ENCODE measurements at places on chromosomes 6 and 20. TPM values are rescaled to one million over a fixed set of nuclear protein-coding genes. Genes with fewer than 3 reads are reported as not detected.
A peak's percentile ranks its signal among the peaks of the same experiment; 100 is the strongest.

The MED20 gene
- total RNA-seq: 27.1 TPM

The REM1 gene
- total RNA-seq: 3.4 TPM

The VWA7 gene
- total RNA-seq: 6.8 TPM

The SLC26A8 gene
- 0.73 TPM for total RNA-seq

DNA sequence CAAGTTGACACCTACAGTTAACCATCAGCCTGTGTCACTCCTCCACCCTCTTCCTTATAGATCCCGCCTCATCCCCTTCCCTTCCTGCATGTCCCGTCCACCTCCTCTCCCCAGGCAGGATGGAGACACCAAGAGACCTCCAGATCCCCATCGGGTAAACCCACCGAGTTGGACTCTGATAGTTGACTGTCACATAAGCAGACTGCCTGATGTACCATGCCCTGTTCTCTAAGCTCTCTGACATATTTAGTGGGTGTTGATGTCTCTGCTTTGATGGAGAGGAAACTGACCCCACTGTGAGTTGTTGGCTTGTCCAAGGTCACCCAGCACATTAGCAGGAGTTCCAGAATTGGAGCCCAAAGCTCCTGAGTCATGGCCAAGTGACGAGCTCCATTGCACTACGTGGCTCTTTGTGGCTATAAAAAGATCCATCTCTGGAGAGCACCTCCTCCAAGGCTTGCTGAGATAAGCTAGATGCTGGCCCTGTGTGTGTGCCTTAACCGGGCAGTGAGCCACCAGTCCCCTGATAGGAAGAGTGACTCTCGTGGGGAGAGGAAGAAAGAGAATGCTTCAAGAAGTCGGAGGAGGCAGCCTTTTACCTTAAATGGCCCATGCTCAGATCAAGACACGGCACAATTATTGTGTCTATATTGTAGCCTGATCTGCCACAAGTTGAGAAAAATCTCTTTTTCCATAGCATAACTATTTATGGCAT is 236.0 kb upstream of the ECI2 start:
- no peak for DNase-seq
- H3K27me3 ChIP-seq: no peaks in the 10 kb centered on the region
- H3K27ac ChIP-seq: no peak overlapping the region
- H3K36me3 ChIP-seq: no peaks in the 10 kb centered on the region

GRCh38 chr6:113178349-113178748 is 678.8 kb upstream of the MARCKS start:
- no peaks in the 10 kb centered on the region for H3K36me3 ChIP-seq
- no peak overlapping the region for H3K27ac ChIP-seq
- DNase-seq: no peak
- no peaks in the 10 kb centered on the region for H3K27me3 ChIP-seq
- H3K4me1 ChIP-seq: no peaks in the 10 kb centered on the region

DNA sequence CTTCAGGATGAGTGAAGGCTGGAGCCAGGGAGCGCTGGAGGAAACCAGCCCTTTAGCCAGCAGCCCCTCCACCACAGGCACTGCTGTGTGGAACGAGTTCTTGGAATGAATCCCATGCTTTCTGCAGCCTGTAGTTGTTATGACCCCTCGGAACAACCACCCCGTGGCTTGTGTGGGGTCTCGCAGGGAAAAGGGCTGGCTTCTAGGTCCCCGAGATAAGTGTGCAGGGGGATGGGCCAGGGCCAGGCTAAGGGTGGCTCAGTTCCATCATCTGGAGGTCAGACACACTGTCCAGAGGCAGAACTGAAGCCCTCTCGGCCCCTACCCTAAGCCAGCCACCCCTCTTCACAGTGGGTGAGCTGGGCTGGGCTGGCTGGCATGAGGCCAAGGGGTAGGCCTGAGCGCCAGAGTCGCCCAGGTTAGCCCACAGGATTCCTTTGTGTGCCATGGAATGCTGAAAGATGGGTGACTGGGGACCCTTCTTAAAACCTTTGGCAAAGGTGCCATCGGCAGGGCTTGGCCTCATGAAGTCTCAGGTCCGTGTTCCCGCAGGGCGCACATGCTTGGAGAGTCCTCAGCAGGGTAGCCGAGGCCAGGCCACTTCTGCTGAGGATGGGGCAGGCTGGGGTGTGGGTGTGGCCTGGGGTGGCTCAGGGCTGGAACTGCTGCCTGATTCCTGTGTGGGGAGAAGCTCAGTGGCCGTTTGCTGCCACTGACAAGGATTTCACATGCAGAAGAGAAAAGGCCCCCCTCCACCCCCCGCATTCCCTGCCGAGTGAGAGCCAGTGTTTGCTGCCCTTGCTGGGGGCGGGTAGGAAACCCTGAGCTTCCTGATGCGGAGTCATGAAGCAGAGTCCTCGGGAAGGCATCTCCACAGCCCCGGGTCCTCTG is 24.6 kb downstream of the SPATA2 start:
- peak; percentile 89 for DNase-seq
- H3K4me1 ChIP-seq: peaks cover 30% of the 10 kb centered on the region
- H3K36me3 ChIP-seq: no peaks in the 10 kb centered on the region
- H3K27ac ChIP-seq: peak overlapping the region; percentile 66
- H3K27me3 ChIP-seq: no peaks in the 10 kb centered on the region

DNA sequence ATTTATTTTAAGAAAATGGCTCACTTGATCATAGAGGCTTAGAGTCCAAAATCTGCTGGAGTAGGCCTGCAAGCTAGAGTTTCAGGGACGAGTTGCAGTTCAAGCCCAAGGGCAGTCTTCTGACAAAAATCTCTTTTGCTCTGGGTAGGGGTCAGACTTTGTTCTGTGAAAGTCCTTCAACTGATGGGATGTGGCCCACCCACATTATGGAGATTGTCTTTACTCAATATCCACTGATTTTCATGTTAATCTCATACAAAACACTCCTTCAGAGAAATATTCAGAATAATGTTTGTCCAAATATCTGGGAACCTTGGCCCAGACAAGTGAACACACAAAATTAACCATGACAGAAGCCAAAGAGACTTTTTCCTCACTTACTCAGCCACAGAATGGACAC is 98.6 kb upstream of the RSPO3 start:
- H3K36me3 ChIP-seq: no peaks in the 10 kb centered on the region
- no peaks in the 10 kb centered on the region for H3K4me1 ChIP-seq
- no peak overlapping the region for H3K27ac ChIP-seq
- no peaks in the 10 kb centered on the region for H3K27me3 ChIP-seq

DNA sequence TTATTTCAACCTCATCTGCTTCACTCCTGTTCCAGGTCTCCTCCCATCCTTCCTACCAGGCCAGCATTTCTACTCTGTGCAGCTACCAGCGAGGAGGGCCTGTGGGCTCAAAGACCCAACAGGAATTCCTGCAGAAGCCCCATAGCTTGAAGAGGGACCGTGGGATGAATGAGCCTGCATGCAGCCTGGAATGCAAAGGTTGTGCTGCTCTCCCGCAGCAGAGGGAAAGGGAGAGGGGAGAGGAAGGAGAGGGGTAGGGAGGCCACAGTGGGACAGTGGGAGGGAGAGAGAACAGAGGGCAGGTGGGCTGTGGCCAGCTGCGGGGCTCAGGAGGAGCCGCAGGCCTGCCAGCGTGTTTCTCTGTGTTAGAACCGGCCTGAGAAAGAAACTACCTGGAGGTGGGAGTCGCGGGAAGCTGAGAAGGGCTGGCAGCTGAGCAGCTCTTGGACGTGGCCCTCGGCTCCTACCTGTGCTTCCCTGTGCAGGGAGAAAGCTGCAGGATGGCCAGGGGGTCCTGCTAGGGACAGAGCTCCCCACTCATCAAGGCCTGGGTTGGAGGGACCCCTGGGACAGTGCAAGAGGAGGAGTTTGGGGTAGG is 66.1 kb upstream of the MLN start:
- peaks cover under 1% of the 10 kb centered on the region for H3K4me1 ChIP-seq
- H3K27me3 ChIP-seq: no peaks in the 10 kb centered on the region
- H3K4me3 ChIP-seq: no peak overlapping the region
- H3K36me3 ChIP-seq: no peaks in the 10 kb centered on the region

DNA sequence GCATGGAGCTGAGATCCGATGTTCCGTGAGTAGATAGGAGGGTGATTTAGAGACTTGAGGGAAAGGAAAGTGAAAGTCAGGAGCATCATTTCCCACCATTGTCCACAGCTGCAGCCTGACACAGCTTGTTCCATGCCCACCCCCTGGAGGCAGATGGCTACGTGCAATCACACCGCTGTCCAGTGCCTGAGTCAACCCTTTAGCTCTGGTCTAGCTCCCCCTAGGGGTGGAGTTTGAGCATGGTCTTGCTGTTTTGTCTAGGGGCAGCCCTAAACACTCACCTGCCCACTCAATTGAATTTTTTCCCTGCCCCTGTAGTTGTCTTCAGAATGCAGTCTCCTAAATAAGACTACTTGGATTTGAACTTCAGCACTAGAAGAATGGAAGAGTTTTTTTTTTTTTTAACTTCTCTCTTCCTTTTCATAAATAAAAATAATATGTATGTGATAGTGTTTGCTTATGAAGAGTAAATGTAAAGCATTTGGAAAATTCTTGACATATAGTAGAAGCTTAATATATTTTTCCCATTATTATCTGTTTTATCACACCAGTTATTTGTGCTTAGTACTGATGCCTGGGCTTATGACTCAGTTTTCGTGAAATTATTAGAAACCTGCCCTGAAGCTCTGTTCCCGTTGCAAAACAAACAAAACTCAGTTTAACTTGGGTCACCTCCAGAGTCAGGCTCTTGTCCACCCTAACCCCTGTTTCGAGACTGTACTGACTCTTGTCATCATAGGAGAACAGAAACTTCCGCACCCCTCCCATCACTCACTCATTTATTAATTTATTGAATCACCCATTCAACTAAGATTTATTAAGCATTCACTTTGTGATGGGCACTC is 814.8 kb downstream of the MAFB start:
- H3K4me3 ChIP-seq: no peak overlapping the region
- H3K36me3 ChIP-seq: no peaks in the 10 kb centered on the region
- peak; percentile 58 for DNase-seq

GRCh38 chr6:4256969-4257368 is 121.6 kb upstream of the ECI2 start:
- H3K4me1 ChIP-seq: peaks cover 12% of the 10 kb centered on the region
- no peak overlapping the region for H3K4me3 ChIP-seq
- no peaks in the 10 kb centered on the region for H3K27me3 ChIP-seq
- no peaks in the 10 kb centered on the region for H3K36me3 ChIP-seq

DNA sequence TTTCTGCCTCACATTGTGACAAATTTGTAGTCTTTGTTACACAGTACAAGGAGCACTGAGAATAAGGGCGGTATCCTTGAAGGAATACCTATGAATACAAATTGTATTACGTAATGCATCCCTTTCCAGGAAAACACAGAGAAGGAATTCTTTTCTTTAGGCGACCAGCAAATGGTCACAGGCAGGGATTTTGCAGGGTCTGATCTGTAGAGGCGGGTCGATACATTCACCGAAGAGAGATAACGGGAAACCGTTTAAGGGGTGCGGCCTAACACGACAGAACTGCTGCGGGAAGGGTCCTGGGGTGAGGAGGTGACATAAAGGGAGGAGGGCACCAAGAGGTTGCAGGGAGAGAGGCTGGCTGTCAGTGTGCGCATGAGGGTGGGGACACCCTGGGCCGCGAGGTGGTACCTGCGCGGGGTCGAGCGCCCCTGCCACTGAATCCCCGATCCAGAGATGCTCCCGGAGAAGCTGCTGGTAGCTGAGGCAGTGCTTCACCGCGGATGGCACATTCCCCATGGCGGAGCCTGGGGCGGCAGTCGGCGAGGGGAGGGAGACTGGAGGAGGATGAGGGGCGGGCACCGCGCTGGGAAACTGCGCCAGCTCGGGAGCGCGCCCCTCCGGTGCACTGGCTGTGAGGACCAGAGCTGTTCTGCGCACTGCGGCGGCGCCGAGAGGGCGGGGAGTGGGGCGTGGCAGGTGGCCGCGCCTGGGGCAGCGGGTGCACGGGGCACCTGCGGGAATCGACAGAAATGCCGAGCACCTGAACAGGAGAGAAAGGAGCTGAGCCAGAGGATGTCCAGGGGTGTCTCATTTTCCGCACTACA is at the start of gene HMGCLL1:
HMGCLL1 (minus strand) TSS at position 656 of the 827 bp plus-strand sequence; CDS start at position 519, 137 bp downstream.
- no peaks in the 10 kb centered on the region for H3K27me3 ChIP-seq
- H3K36me3 ChIP-seq: no peaks in the 10 kb centered on the region
- DNase-seq: peak; percentile 4
- H3K27ac ChIP-seq: no peak within 1 kb of the TSS
- no peak within 1 kb of the TSS for H3K4me3 ChIP-seq

- no peaks in the 10 kb centered on the region for H3K36me3 ChIP-seq
- H3K4me1 ChIP-seq: no peaks in the 10 kb centered on the region
- DNase-seq: no peak
- no peak overlapping the region for H3K27ac ChIP-seq
- no peak overlapping the region for H3K4me3 ChIP-seq
Measured at GRCh38 chr6:49979584-49979983, 10.2 kb upstream of the DEFB113 start.

DNA sequence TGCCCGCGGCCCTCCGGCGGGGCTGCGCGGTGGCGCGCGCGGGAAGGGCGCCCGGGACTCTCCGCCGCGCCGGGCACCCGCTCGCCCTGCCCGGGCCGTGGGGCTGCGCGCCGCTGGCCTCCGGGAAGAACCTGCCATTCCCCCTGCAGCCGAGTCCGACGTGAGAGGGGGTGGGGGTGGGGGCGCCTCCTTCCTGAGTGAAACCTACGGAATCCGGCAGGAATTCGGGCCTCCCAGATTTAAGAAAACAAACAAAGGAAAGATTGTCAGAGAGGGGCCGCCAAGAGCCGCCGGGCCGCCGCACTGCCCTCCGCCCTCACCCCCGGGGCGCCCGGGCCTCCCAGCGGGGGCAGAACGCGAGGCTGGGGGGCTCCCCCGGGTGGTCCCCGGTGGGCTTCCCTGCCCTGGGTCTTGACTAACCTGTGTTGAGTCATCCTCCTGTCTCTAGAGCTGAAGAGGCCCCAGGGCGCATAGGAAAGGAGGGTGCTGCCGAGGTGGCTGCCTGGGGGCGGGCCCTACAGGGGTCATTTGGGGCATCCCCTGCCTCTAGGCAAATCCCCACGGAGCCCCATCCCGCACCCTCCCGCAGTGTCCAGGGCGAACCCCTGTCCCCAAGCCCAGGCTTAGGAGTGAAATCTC is 42.2 kb upstream of the FOXP4 start:
- peak overlapping the region; percentile 87 for H3K27ac ChIP-seq
- H3K4me3 ChIP-seq: no peak overlapping the region
- H3K27me3 ChIP-seq: no peaks in the 10 kb centered on the region
- H3K4me1 ChIP-seq: peaks cover 26% of the 10 kb centered on the region

DNA sequence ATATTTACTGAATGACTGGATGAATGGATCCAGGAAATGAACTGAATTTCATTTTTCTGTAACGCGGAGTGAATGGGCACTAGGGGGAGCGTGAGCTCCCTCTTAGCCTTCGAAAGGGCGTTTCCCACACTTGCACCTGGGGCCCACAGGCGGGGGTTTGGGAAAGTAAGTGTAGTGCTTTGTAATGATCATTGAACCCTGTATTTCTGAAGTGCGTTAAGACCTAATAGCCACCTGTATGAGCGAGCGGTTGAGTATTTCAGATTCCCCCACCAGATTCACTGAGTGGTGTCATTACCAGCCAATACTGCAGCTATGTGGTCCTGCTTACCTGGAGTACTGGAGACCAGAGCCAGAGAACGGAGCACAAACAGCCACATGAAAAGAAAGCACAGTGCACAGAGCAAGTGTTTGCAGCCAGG is 10.5 kb downstream of the SYTL3 start:
- H3K4me1 ChIP-seq: peaks cover 56% of the 10 kb centered on the region
- DNase-seq: peak; percentile 80
- peak overlapping the region; percentile 18 for H3K27ac ChIP-seq
- H3K4me3 ChIP-seq: no peak overlapping the region

GRCh38 chr6:165227644-165228329 is 81.6 kb downstream of the C6orf118 start:
- no peaks in the 10 kb centered on the region for H3K4me1 ChIP-seq
- H3K4me3 ChIP-seq: no peak overlapping the region
- no peaks in the 10 kb centered on the region for H3K27me3 ChIP-seq

All from thyroid gland (tissue), 4 donors.